ENCODE measurements at places on chromosomes 7 and 10.

DNA sequence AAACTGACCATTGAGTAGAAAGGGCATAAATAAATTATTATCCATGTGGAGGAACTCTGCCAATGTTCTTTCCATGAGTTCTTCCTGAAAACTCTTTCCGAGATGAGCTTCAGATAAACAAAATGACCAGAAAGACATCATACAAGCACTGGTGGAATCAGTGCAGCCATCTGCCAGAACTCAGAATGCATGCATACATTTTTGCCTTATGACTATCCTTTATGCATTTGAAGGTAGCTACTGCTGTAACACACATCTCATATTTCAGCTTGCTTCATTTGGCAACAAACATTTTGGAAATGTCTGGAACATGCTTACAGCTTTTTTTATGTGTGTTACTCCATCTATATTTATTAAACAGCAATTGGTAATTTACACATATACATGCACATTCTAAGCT lies 448.9 kb downstream of the PLXDC2 start:
- no peak for DNase-seq

DNA sequence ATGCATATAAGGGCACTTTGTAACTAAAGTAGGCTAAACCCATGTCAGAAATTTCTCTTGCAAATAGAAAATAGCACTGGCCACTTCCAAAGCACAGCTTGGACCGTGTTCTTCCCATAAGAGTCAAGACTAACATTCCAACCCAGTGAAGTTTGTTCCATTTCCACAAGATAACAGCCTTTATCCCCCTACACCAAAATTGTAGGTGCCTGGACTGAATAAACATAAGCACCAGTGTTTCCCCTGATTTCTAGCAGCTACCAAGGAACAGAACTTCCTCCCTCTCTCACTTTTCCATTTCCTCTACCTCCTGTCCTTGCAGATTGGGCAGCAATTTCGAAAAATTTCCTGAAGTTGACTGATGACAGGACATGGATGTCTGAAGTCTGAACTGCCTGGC lies 219.7 kb downstream of the CREB5 start:
- DNase-seq: no peak

- no peak for DNase-seq
Measured at GRCh38 chr10:112374724-112375541, 1.0 kb downstream of the ACSL5 start.

DNA sequence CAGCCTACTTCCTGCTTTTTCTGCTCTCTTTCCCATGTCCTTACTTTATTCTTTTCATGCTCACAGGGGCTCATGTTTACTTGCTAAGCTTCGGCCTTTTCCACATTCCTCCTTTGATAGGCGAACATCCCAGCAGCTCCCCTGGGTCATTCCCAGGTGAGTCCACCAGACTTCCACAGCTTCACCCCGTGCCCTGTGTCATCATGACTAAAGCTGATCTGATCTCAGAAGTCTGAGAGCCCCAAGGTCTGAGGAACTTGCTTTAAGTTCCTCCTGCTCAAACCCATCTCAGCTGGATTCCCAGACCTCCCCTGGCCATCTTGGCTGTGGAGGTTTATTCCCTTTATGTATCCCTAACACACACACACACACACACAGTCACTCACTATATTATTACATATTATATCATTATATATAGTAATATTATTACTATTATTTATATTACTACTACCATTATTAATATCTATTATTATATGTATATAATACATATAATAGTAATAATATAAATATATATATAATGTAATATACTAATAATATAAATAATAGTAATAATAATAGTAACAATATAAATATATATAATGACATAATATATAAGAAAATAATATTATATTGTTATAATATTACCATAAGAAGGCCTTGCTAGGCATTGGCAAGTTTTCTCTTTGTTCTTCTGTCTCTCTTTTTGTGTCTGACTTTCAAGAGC lies 295.9 kb downstream of the PTEN start:
- DNase-seq: no peak

- DNase-seq: no peak
Measured at GRCh38 chr10:130459851-130460490, 323.8 kb downstream of the GLRX3 start.

DNA sequence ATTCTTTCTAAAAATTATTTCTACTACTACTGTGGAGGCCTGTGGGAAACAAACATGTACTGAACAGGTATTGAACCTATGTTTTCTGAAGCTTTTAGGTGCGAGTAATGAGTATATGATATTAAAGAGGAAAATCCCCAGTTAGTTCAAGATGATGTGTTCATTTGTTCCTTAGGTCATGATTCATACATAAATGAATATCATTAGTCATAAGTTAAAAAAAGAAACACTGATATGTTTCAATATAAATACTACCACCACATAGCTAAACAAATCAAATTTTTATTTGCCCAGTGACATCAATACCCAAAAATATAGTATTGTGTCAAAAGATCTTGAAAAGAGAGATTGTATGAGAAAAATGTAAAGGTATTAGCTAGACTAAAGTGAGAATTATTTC lies 210.7 kb upstream of the GNAI1 start:
- DNase-seq: no peak

GRCh38 chr7:9962742-9963141 lies 1010.9 kb upstream of the PHF14 start:
- DNase-seq: no peak

DNA sequence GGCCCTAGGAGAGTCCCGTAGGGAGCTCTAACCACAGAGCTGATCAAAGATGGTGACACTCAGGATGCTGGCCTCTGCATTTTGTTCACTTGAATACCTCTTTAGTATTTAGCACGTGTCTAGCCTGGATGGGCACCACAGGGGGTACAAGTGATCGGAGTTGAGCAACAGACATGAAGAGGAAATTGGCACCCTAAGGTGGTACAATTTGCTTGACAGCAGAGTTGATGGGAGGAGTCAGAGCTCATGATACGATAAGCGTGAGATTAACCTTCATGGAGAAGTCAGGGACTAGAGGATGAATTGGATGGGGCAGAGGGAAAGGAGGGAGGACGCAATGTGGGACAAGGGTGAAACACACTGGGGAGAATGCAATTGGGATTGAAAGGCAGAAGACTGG lies 9.9 kb upstream of the ZNF212 start:
- no peak for DNase-seq

- no peak for DNase-seq
Measured at GRCh38 chr7:121604627-121605316, 208.7 kb upstream of the FAM3C start.

- DNase-seq: peak; percentile 66
Measured at GRCh38 chr7:128425850-128426249, 16.1 kb upstream of the IMPDH1 start.

DNA sequence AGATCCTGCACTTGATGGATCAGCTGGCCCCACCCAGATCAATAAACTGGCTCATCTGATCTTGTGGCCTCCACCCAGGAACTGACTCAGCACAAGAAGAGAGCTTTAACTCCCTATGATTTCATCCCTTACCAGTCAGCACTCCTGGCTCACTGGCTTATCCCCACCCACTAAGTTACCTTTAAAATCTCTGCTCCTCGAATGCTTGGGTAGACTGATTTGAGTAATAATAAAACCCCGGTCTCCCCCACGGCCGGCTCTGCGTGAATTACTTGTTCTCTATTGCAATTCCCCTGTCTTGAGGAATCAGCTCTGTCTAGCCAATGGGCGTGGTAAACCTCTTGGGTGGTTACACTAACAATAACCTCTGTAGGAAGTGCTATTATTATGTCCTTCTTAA lies 83.7 kb downstream of the MBL2 start:
- no peak for DNase-seq

- DNase-seq: no peak
Measured at GRCh38 chr7:139889186-139889871, 60.3 kb downstream of the TBXAS1 start.

DNA sequence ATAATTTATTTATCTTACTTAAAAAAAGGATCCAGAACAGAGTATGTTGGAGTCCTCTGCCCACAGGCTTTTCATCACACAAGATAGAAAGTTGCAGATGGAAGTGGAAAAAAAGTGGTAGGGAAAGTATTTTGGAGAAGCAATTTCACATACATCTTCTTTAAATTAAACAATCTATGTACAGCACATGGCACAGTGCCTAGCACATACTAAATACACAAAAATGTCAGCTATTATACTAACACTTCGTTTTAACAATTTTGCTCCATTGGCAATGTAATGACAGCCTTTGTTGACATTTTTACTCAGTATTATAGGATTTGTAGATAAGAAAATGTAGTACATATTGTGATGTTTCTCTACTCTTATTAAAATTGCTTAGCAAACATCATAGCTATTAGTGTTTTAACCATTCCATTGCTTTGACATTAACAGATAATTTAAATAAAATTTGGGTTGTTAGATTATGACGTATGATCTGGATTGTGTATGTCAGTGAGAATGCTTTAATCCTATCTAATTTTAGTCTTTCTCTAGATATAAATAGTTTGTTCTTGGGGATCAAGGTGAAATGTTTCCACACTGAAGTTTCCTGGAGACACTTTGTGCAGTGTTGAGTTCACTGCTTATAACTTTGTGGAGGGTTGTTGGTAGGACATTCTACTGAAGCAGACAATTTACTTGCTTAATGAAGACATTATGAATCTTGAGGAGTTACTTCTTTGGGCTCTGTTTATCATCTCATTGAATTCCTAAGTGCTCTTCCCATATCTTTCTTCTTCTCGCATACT lies 202.8 kb upstream of the DKK1 start:
- no peak for DNase-seq

DNA sequence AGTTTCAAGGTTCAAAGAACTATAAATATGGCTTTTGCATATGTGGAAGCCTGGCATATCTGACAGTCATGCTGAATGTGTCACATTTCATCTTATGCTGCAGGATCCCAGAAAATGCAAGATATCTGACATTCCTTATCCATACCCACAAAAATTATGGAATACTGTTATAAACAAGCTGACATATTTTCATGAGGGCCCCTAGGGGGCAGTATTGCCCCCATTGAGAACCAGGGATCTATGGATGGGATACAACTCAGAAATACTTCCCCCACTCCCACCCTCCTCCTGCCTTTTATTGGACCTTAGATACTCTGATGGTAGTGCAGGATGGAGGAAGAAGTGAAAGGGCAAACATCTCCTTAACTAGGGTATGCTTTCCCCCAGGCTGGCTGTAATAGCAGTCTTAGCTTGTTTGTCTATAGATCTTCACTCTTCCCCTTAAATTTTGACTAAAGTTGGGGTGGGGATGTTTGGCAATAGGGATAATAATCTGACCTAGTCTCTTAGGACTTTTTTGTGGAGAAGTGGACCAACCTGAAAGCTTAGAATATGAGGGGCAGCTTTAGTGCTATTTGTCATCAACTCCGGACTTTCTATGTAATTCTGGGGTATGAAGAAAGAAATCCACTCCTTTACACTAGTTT lies 3.5 kb upstream of the GNGT1 start:
- no peak for DNase-seq

GRCh38 chr10:129712000-129712399 lies 245.0 kb downstream of the MGMT start:
- no peak for DNase-seq

DNA sequence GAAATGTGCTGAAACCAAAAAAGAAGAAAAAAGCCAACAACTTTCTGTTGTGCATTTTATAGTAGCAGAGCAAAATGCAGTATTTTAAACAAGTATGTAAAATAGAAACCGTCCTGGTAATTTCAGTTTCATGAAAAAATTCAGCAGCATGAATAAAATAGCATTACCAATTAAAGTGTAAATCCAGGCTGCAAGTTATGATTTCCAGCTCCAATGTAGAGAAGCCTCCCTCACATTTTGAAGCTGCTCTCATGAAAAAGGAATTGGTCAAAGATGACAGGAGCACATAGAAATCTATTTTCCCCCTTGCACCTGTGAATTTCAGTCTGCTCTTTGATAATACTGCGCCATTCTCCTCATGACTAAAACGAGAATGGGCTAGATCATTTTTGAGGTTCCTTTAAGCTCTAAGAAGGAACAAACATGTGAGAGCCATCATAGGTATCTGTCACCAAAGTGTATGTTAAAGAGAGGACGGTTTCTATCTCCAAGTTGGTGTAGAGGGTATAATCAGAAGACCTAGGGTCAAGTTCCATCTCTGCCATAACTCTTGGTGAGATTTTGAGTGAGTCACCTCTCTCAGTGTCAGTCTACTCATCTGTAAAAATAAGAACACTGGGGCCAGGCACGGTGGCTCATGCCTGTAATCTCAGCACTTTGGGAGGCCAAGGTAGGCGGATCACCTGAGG lies 107.5 kb downstream of the MTPAP start:
- peak; percentile 9 for DNase-seq

DNA sequence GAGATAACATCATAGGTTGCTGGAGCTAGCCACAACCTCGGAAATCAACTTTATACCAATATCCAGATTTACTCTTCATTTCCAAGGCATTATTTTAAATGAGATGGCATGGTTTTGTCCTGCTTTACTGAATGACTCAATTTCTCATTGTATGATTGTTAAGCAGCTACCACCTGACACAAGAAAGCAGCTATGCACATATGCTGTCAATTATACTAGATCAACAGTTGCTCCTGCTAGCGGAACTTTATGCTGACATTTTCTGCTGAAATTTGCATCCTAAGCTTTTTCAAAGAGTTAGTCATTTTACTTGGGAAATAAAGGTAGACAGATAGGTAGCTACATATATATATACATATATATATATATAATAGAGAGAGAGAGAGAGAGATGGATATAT lies 8.9 kb upstream of the CH25H start:
- no peak for DNase-seq

GRCh38 chr7:55409482-55410225 lies 44.5 kb downstream of the LANCL2 start:
- DNase-seq: no peak

- peak; percentile 51 for DNase-seq
Measured at GRCh38 chr7:55569797-55570196, 2.5 kb downstream of the VOPP1 start.

DNA sequence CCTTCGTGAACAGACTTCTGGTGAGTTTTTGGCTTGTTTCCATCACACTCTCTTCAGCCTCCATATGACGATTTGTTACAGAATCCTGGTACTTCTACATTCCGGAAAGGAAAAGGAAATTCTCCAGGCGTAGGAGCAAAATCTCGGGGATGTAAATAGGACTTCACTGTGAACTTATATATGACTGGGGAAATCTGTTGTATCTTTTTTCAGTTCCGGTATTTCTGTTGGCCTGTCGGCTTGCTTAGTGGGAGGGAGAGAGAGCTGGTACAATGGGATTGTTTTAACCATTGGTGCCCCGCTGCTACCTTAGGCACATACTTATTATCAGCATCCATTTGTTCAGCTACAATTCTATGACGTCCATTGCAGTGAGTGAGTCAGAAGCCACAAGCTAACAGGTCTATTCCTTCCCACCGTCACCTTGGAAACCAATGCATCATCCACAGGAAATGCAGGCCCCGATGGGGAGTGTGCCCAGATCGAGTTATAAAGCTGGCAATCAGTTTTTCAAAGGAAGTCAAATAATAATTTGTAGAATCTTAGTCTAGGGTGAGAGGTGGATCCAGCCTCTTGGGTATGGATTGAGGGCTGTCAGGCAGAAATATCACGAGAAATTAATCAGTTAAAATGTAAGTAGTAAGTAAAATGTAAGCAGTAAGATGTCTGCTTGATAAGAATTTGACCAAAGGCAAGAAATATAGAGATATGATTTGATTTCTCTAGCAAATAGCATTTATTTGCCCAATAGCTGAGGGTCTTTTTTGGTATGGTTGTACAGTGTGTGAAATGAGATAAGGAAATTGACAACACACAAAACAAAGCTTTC lies 92.0 kb upstream of the MKLN1 start:
- DNase-seq: peak; percentile 95

All from T-helper 2 cell (primary cell).